A549 (cell line): ENCODE measurements at places on chromosomes 7 and 10.

GRCh38 chr7:15345216-15345615, 216.6 kb downstream of the AGMO start:
- no peak for DNase-seq

DNA sequence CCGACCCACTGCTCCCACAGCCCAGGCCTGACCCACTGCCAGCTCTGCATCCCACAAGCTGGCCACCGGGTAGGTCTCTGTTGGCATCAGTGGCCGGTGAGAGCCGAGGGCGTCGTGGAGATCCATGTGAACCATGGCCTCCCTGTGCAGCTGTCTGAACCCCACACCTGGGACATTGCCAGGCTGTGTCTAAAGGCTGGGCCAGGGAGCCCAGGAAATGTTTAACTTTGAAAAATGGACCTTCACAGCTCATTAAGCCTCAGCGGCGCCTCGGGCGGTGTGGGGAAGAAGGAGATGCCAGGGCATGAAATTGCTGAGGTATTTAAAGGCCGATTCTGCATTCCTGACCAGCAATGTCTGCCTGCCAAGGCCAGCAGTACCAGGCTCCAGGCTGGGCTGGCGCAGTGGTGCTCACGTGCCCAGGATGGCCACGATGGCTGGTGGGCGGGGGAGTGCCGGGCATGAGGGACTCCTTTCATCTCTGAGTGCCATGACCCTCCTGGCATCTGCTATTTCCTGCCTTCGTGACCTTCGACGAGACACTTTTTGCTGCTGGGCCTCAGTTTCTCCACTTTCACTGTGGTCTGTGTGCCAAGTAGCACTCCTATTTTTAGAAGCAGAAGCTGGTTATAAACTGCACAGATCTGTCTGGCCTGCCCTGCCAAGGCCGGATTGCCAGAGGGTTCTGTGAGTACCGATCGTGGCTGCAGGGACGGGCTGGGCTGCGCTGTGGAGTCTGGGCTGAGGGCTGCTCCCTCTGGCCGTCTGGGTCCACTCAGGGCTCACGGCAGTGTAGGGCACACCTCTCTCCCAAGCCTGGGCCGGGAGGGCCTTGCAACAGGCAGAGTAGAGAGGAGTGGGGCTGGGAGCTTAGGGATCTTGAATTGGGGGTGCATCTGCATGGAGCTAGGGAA, 21.8 kb downstream of the ELFN1 start:
- no peak for DNase-seq

- DNase-seq, result no peak
Observed at GRCh38 chr10:126906704-126907422, 1.6 kb downstream of the DOCK1 start.

- no peak for DNase-seq
Observed at GRCh38 chr10:116840389-116841075, 8.8 kb upstream of the ENO4 start.
